NCI-H510A (cell line): ENCODE measurements at places on chromosomes 13 and 19.

- no peak for DNase-seq
These were observed 1.4 kb downstream of the WDFY2 start for GRCh38 chr13:51585696-51586095.

DNA sequence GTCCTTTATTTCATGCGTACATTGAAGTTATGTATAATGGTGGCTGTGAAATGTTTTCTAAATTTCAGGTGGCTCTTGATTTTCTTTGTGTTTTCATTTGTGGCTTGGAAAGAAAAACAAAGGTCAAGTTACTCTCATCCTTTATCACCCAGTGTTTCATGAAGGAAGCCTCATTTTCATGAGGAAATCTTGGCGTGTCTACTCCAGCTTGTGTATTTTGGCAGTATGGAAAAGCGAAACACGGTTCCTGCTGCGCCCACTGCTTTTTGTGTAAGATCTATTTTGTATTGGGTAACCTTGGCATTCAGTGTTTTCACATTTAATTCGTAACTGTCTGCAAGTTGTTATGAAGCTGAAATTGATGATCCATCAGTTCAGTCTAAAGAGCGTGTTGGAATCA, 147.0 kb upstream of the RNF113B start:
- DNase-seq = no peak

DNA sequence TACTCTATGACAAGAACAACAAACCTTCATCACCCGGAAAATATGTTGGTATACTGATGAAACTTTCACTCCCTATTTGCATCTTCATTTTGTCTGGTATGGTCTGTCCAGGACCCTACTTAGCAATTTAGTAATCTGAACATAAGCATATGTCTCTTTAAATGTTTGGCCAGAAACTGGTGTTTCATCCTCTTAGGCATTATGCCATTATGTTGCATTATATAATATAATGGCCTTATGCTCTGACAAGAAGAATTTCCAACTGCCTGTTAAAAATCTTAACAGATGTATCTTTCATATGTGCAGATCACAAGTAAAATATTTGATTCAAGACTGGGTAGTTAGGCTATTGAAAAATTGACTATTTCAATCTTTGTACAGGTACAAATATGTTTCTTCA, 610.6 kb upstream of the PRR20A start:
- DNase-seq = no peak

DNA sequence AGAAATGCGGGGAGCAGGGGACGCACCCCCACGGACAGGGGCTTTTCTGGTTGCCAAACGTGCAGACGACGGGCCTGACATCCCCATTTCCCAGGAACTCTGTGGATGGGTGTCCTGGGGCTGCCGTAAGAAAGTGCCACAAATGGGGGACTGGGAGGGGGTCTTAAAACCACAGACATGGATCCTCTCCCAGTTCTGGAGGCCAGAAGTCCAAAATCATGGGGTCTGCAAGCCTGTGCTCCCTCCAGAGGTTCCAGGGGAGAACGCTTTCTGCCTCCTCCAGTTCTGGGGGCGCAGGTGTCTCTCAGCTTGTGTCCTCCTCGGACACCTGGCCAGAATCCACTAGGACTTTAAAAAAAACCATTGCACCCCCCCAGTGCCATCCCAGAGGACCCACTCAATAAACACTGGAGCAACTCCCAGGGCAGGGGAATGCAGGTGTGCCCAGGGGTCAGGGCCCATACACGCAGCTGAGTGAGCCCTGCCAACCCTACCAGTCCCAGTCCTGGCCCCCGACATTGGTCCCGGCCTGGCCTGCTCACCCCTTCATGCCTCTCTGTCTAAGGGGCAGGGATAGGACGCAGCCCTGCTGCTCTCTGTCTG, 103.9 kb downstream of the GADD45B start:
- DNase-seq = no peak

DNA sequence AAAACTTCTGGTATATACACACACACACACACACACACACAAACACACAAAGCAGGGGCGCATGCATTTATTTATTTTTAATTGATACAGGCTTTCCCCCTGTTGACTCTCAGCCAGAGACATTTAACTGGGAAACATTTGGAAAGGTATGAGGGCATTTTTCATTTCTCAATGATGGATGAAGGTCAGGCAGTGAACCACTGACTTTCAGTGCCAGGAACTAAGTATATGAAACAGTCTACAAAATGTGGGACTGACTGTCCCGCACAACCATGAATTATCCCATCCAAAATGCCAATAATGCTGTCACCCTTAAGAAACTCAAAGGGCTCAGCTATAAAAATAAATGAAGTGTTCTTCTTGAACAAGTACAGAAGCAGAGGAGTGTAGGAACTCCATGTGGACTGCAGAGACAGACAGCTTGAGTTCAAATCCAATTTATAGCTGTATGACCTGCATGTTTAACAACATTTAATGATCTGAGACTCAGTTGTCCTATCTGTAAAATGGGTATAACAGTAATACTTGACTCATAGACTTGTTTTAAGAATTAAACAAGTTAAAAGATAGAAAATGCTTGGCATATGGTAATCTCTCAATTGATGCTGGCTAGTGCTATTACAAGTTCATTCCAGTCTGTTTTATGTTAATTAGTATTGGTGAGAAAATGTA, 25.0 kb upstream of the INTS6 start:
- no peak for DNase-seq

- no peak for DNase-seq
These were observed 5.3 kb downstream of the MISP start for GRCh38 chr19:756236-756635.

DNA sequence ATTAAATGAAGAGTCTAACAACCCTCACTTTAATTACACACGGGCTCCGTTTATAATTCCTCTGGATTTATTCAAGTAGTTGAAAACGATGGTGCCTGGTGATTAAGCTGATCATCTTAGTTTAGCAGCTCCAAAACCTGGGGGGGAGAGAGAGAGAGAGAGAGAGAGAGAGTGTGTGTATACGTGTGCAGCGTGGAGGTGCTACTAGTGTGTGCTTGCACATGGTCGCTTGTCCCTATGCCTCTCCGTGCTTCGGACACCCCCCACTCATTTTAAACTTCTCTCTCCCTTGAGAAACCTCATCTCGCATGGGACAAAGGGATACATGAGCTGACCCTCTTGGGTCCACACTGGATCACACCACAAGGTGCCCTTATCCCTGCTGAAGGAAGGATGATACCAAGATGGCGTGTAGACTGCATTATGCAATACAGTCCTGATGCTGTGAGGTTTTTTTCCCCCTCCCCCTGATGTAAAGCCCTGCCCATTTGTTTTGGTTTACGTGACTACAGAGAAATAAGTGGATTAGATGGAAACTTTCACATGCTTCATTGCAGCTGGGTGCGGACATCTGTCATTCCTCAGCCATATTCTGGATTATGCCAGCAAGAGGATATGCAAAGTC, 320.8 kb downstream of the ZNF536 start:
- DNase-seq = no peak

DNA sequence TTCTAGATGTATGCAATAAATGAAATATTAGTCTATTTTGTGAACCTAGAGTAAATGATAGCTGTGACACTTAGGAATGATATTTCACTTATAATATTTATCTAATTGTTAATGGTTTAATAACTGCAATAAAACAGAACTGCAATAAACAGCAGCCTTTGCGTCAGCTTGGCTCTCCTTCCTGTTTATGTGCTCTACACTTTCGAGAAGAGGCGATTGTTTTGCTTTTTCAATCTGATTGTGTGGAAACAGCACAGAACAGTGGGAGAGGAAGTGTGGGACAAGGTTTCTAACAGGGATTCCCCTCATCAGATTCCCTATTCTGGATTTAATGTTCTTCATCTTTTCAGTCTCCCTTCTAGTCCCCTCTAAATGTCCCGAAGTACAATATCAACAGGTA, 17.3 kb upstream of the TRPC4 start:
- no peak for DNase-seq

DNA sequence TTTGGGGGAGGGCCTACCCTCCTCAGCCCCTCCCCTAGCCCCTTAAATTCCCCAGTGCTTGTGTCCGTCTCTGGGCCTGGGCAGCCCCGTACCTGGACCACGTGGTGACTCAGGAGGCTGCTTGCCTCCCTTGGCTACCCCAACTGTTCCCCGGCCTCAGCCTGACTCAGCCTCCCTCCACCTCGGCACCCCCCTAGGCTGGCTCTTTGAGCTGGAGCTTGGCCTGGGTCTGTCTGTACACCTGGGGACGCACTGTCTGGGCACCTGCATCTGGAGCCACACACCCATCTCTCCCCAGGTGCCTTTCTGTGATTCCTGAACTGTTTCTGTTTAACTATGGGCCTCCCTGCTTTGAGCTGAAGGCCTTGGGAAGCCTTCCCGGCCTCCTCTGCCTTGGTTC, 1.8 kb upstream of the KLK14 start:
- DNase-seq = no peak

- DNase-seq = no peak
These were observed 36.7 kb downstream of the MBNL2 start for GRCh38 chr13:97258801-97259200.

GRCh38 chr13:35599384-35599783, 122.9 kb upstream of the MAB21L1 start:
- no peak for DNase-seq

DNA sequence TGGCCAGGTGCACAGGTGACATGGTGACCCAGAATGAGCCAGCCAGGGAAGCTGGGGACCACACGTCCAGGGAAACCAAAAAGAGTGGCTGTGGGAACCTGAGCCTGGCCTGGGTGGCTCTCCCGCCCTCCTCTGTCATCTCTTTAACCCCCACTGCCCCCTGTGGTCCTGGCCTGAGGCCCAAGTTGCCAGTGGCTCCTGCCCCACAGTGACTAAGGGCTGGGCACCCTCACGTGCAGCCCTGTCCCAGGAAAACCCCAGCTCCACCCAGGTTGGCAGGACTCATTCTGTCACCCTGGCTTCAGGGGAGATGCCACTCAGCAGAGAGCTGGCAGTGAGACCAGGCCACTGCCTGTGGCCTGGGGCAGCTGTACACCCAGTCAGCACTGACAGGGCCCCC, 30.6 kb upstream of the ISYNA1 start:
- DNase-seq = no peak

GRCh38 chr19:6233056-6233826, 46.5 kb downstream of the MLLT1 start:
- no peak for DNase-seq

GRCh38 chr19:31220540-31220939, 128.7 kb downstream of the TSHZ3 start:
- DNase-seq = no peak

DNA sequence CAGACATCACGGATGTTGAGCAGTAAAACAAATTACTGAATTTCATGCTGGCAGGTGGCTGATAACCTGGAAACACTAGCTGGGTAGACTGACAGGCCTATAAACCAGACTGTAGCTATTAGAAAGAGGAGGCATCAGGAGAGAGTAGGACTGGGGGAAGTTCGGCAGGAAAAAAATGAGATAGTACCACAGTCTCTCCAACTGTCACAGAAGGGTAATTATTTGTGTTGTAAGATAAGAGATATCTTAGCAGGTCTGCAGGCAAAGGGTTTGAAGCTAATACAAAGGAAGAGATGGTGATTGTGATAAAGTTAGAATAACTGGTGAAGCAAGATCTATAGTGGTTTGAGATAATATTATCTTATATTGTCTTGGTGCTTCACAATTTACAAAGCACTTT, 41.7 kb downstream of the MIPEP start:
- DNase-seq = no peak

GRCh38 chr13:102597029-102597961, 509 bp downstream of the TPP2 start:
- DNase-seq = no peak

DNA sequence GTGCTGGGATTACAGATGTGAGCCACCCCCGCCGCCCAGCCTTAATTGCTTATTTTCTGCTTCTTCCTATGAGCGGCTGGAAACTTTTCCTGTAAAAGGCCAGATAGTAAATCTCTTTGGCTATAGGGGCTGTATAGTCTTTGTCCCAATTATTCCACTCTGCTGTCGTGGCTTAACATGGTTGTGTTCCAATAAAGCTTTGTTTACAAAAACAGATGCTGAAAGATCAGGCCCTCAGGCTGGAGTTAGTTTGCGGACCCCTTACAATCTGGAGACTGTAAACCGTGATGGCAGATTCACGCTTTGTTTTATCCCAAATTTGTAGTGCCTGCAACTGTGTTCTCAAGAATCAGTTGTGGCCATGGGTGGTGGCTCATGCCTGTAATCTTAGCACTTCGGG, 10.7 kb downstream of the KCNC3 start:
- DNase-seq = no peak

GRCh38 chr13:72677431-72677830, 50.0 kb downstream of the MZT1 start:
- DNase-seq = no peak

DNA sequence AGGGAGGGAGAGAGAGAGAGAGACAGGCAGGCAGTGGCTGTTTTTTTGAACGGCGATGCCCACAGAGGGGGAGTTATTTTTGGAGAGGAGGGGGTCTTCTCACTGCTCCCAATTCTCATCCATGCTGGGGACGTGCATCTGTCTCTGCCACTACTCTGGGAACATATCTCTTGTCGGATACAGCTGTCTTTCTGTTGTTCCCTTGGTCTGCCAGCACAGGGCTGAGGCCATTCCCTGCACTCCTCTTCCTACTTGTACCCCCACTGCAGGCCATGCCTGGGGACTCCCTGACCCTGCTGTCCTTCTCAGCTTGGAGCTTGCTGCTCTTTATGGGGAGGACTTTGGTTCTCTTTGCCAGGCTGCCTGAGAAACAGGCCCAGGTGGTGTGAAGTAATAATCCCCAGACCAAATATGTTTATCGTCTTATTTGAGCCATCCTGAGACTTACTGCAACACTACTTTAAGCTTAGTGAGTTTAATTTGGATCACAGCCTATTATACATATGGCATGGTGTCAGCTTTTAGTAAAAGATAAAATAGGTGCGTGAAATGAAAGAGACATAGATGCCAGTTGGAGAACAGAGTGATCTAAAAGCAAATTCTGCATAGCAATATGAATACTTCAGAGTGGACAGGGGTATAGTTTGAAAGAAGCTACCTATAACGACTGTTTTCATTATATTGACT, 19.1 kb downstream of the LRCH1 start:
- no peak for DNase-seq

- no peak for DNase-seq
These were observed 84.6 kb upstream of the TRPC4 start for GRCh38 chr13:37954191-37954590.
